ENCODE measurements at places on chromosomes 7 and 10. TPM values are rescaled to one million over a fixed set of nuclear protein-coding genes. Genes with fewer than 3 reads are reported as not detected.

Gene SH3PXD2A
- polyA plus RNA-seq, result 34.2 TPM

Gene MSMB
- 0.26 TPM for polyA plus RNA-seq

Gene SFTPA1
- polyA plus RNA-seq, result 0.29 TPM

Gene IGF2BP3
- 3.5 TPM for polyA plus RNA-seq

Gene PNLIP
- 0.14 TPM for polyA plus RNA-seq

Gene ITGB8
- 4.2 TPM for polyA plus RNA-seq

Gene TRA2A
- 93.7 TPM for polyA plus RNA-seq

Gene PGAM2
- polyA plus RNA-seq, result 2.1 TPM

Gene ADAM12
- polyA plus RNA-seq, result under 0.01 TPM

Measured in esophagus (tissue), 2 donors.